ENCODE measurements at places on chromosomes 3 and 15. TPM values are rescaled to one million over a fixed set of nuclear protein-coding genes. Genes with fewer than 3 reads are reported as not detected.

GRCh38 chr15:56042498-56042897 lies 49.1 kb upstream of the NEDD4 start:
- no peak for DNase-seq

- no peak for DNase-seq
Observed at GRCh38 chr15:62141643-62142588, 23.2 kb downstream of the C2CD4B start.

DNA sequence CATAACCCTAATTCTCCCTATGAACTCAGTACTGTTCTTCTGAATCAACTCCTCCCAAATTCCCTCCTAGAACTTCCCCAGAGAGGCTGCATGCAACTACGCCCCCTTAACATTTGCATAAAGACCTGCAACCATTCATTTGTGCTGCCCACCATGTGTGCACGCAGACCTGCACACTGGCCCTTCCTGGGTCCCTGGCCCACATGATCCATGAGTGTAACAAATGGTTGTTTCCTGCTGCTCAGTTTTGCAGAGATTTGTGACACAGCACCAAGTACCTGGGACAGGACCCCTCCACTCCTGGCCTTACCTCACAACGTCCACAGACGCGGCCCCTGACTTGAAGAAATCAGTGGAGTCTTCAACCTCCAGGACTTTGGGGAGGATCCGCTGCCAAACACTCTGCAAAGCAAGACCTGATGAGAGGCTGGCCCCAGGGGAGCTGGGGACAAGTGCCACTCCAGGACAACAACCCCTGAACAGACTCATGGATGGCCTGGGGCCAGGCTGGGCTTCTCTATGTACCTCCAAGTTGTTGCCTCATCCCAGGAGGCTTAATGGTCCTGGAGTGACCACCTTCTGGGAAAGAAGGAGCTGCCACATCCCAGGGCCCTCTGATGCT lies 33.8 kb downstream of the ALDH1L1 start:
- no peak for DNase-seq

GRCh38 chr15:73437543-73438109 lies 5.3 kb upstream of the REC114 start:
- no peak for DNase-seq

- DNase-seq: no peak
Observed at GRCh38 chr3:175672119-175672689, 813.1 kb downstream of the NAALADL2 start.

- no peak for DNase-seq
Observed at GRCh38 chr3:17014709-17015108, 130.0 kb downstream of the PLCL2 start.

DNA sequence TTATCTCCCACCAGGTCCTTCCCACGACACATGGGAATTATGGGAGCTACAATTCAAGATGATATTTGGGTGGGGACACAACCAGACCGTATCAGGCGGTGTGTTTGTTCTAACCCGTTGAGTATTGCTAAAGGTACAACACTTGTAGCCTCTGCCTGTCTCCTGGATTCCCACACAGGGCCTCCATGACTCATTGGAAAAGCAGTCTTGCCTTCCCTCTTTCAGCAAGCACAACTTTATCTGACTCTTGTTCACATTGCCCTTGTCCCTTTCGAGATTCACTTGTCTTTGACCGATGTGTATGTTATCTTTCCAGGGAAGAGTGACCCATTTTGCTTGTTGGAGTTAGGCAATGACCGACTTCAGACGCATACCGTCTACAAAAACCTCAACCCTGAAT lies 152.3 kb downstream of the MCTP2 start:
- DNase-seq: no peak

DNA sequence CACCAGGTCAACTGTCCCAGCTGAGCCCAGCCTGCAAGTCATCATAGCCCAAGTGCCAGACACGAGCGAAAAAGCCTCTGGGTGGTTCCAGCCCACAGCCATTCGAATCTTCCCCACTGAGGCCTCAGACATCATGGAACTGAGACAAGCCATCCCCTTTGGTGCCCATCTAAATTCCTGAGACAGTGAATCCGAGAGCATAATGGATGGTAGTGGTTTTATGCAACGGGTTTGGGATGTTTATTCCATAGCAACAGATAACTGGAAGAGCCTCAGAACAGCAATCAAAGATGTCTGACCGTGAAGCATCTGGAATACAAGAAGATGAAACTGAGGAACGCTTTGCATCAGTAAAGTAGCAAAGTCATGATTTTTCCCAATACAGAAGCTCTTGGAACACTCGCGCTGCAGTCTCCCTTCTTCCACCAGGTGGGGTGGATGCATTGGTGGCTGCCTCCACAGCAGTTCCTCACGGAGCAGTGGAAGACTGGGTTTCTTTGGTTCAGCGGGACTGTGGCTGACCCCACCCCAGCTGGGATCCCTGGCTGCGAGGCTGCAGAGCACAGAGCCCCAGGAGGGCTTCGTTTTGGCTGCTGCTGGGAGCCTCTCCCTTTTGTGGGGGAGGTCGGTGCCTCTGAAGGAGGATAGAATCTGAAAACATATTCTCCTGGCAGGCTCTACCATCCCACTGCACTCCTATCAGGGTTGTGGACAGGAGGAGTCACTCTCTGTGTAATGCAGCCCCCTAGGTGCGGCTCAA lies 26.4 kb upstream of the PDE8A start:
- DNase-seq: peak; percentile 28

The TYRO3 gene
- 1.1 TPM for total RNA-seq

GRCh38 chr3:12946251-12946648 lies 104.9 kb upstream of the RPL32 start:
- DNase-seq: no peak

DNA sequence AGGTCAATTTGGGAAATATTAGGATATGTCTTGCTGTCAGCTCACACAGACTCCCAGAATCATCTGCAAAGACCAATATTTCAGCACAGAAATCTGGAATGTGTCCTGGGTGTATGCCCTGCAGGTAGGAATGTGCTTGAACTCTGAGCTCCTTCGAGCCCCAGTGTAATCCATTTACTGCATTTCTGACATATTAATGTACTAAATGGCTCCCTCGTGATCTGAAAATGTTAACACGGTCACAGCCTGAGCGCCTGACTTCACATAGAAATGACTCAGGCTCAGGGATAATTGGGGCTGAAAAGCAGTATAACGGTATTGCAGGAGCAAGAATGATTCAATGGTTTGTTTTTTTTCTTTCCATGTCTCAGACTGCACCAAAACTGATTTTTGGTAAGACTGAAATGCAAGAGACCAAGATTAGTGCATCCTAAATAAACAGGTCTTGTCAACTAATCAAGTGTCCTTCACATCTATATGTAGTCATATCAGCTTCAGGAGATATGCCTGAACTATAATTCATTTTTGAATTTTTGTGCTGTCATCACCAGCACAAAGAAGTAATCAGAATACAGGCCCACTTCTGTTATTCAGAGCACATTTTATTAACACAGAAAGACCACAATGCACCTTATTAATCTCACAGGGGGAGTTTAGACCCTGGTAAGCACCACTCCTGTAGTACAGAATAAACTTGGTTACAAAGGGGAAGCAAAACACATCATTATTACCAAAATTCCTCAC lies 49.8 kb downstream of the DCLK3 start:
- no peak for DNase-seq

DNA sequence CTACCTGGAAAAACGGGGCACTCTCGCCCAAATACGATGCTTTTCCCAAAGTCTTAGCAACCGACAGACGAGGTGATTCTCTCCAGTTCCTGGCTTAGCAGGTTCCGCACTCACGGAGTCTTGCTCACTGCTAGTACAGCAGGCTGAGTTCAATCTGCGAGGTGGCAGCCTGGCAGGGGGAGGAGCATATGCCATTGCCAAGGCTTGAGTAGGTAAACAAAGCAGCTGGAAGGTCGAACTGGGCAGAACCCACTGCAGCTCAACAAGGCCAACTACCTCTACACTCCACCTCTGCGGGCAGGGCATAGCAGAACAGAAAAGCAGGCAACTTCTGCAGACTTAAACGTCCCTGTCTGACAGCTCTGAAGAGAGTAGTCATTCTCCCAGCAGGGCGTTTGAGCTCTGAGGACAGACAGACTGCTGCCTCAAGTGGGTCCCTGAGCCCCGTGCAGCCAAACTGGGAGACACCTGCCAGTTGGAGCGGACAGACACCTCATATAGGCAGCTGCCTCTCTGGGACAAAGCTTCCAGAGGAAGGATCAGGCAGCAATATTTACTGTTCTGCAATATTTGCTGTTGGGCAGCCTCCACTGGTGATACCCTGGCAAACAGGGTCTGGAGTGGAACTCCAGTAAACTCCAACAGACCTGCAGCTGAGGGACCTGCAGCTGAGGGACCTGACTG lies 73.4 kb upstream of the CADM2 start:
- DNase-seq: no peak

GRCh38 chr3:195186041-195186709 lies 84.8 kb downstream of the XXYLT1 start:
- no peak for DNase-seq

GRCh38 chr3:53293867-53294266 lies 38.0 kb upstream of the TKT start:
- no peak for DNase-seq

The SMAD3 gene
- 83.9 TPM for total RNA-seq

DNA sequence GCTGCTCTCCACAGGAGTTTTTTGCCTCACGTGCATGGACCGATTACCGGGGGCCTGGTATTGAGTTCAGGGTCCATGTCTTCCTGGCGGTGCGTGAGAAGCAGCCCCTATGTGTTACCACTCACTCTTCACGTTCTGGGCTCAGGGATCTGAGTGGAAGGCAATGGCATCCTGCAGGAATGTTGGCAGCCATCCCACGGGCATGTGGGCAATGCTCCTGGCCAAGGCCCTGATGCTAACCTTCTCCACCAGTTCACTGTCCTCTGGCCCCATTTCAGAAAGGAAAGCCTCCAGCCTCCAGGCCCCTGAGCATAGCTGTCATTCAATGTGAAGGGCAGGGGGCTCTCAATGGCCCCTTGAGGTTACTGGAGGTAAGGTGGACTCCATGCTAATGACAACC lies 43.0 kb upstream of the KY start:
- no peak for DNase-seq

The ZDHHC23 gene
- 3.3 TPM for total RNA-seq

The PAK6 gene
- 0.35 TPM for total RNA-seq

The QTRT2 gene
- 28.7 TPM for total RNA-seq

DNA sequence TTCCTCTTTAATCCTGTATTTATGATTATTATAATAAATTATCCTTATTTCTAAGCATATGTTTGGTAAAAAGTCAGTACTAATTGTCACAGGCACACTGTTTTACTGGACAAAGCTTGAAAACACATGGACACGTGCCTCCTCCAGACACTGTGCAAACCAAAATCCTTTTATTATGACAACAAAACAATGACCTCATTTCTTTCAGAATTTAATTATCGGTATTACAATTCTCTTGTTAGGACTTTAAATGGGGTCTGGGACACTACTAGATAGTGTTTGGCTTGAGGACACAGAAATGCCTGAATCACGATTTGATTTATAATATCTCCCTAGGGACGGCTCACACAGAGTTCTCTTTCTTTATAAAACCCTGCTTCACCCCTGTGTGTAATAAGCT lies 107.3 kb upstream of the IGSF10 start:
- DNase-seq: no peak

The NGRN gene
- total RNA-seq: 30.0 TPM
